ENCODE measurements at places on chromosomes 4 and X. TPM values are rescaled to one million over a fixed set of nuclear protein-coding genes. Genes with fewer than 3 reads are reported as not detected.

DNA sequence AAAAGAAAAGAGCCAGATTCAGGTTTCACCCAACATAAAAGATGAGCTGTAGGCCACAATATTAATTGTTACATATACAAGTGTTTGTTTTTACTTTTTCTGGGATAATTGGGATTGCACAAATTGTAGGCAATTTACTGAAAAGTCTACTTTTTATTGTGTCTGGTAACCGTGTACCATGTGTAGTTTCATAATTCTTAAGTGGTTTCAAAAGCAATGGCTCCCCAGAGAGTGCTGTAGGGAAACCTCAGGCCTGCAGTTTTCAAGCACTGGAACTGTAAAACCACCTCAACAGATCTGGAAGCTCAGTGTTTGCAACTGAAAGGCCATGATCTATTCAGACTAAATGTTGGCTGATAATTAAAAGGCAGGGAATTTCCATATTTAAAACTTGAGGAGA, 53.9 kb upstream of the MMAA start:
- no peak for DNase-seq

GRCh38 chr4:109816082-109816442, 500 bp downstream of the GAR1 start:
- DNase-seq: no peak

GRCh38 chrX:50168241-50168687, 32.5 kb downstream of the AKAP4 start:
- DNase-seq: no peak

Gene L1CAM
- total RNA-seq: 0.84 TPM

DNA sequence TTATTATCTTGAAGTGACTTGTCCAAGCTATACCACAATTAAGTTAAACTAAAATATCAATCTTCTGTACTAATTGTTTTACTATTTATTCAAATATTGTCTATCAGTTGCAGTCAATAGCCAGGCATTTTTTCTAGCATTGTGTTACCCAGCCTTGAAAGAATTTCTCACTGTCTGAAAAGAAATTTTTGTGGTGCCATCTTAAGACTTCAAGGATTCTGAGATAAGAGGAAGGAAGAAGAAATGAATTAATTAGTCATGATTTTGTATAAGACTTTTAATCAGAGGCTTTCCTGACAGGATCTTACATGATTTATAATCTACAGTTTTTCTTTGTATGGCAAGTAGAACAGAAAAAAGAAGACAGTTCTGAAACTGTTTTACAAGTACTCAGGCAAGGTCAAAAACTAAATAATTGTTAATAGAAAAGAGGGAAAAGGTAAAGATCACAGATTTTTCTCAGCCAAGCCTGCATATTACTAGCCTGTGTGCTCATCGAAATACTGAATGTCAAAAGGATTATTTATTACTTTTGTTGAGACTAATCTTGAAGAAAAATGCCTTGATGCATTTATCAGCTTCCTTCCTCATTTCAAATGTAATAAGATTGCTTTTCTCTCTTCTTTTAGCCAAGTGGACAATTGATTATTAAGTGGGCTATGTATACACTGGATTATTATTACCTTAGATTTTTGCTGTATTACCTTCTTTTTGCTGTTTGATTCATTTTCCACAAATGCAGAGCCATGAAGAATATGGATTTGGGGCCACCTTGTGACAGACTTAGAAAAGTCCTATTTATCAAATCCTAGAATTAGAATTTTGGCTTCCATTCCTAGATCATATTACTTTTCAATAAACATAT, 53.8 kb downstream of the CXCL1 start:
- DNase-seq: peak; percentile 33

DNA sequence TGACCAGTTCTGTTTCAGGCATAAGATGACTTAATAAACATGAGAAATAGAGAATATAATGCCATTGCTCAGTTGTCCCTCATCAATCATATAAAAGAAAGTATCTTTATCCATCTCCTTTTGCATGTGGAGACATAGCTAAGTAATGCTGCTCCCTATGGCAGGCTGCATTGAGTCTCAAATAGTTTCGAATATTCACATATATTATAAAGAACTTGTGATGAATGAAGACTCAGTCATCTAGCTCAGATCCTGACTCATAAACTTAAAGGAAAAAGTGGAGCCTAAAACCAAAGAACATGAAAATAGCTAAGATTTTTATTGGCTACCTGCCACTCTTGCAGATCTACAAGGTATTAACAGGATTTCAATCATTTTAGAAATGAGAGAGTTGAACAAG, 11.7 kb upstream of the TLL1 start:
- no peak for DNase-seq

Gene IGFBP7
- 131 TPM for total RNA-seq

DNA sequence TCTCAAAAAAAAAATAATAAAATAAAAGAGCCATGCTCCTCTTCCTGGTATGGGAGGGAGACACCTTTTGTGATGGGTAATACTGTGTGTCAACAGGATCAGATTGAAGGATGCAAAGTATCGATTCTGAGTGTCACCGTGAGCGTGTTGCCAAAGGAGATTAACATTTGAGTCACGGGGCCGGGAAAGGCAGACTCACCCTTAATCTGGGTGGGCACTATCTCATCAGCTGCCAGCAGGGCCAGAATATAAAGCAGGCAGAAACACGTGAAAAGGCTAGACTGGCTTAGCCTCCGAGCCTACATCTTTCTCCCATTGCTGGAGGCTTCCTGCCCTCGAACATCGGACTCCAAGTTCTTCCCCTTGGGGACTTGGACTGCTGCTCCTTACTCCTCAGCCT, 95.4 kb downstream of the SHOX start:
- DNase-seq: no peak

Gene PHEX
- total RNA-seq: 4.9 TPM

DNA sequence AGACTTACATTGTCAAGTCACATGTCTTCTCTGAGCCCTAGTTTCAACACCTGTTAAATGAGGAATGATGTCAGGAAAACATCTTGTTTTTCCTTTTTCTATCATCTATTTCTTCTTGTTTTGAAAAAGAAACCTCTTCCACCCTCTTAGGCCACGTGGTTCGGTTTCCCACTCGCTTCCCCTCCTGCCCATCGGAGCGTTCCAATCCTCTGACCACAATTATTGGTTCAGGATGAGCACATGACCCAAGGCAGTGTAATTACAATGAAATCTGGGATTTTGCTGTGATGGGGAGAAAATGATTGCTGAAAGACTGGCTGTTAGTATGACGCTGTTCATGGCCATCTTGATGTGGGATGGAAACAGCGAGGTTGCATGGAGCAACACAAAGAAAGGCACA, 186.7 kb downstream of the UNC5C start:
- DNase-seq: no peak

DNA sequence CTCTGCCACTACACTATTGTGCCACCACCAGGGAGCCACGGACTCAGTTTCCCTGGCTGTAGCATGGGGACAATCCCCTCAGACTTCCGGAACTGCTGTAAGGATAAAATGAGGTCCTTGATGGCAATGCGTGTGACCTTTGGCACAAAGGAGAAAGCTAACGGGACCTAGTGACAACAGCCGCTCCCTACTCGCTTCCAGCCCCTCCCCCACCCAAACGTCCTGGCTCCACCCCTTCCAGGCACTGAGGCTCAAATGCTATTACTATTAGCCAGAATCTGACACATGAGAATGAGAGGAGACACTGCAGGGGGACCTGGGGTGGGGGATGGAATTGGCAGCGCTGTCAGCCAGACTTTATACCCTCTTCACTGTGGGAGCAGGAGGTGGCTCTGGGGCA, 5.4 kb upstream of the DUSP9 start:
- DNase-seq: no peak

- DNase-seq: no peak
These were observed 3.1 kb upstream of the SLC26A1 start for GRCh38 chr4:996030-996996.

Measured in muscle of leg (tissue), 16 donors.